Daoy (cell line): ENCODE measurements at places on chromosomes 5 and 9. TPM values are rescaled to one million over a fixed set of nuclear protein-coding genes. Genes with fewer than 3 reads are reported as not detected.

DNA sequence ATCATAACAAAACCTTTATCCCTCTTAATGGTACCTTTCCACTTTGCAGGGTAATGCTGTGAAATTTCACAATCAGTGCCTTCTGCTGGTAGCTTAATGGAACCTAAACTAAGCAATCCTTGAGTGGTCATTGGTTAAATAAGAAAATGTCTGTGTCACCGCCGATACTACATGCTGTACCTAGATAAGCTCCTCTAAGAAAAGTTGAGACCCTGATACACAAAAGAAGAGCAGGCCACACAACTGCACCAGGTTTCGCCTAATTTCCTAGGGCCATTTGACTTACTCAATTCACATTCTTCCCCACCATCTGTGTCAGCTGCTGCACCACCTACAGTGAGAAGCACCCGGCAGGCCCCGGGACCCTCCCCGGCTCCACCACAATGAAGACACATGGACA, 9.0 kb upstream of the EDF1 start:
- no peak for DNase-seq

GRCh38 chr9:130740218-130741023, 46.8 kb downstream of the EXOSC2 start:
- no peak for DNase-seq

- DNase-seq = no peak
Measured at GRCh38 chr5:883475-884181, 9.0 kb downstream of the BRD9 start.

DNA sequence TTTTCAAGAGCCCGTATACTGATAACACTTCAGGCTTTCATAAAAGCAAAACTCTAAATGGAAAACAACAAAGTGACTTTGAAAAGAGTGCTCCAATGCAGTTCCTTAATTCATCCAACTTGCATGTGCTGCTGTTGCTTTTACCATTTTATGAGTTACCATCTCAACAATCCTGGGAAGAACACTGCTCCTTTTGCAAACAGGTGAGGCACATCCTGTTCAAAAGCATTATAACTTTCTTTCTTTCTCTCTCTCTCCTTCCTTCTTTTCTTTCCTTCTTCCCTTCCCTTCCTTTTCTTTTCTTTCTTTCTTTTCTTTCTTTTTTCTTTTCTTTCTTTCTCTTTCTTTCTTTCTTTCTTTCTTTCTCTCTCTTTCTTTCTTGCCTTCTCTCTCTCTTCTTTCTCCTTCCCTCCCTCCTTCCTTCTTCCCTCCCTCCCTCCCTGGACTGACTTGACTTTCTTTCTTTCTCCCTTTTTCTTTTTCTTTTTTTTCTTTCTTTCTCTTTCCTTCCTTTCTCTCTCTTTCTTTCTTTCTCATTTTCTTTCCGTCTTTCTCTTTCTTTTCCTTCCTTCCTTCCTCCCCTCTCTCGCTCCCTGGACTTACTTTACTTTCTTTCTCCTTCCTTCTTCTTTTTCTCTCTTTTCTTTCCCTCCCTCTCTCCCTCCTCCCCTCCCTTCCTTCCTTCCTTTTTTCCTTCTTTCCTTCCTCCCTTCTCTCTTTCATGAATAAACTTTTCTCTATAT, 11.2 kb upstream of the PARP8 start:
- no peak for DNase-seq

- DNase-seq = no peak
Measured at GRCh38 chr5:2262620-2263019, 379.9 kb upstream of the IRX4 start.

DNA sequence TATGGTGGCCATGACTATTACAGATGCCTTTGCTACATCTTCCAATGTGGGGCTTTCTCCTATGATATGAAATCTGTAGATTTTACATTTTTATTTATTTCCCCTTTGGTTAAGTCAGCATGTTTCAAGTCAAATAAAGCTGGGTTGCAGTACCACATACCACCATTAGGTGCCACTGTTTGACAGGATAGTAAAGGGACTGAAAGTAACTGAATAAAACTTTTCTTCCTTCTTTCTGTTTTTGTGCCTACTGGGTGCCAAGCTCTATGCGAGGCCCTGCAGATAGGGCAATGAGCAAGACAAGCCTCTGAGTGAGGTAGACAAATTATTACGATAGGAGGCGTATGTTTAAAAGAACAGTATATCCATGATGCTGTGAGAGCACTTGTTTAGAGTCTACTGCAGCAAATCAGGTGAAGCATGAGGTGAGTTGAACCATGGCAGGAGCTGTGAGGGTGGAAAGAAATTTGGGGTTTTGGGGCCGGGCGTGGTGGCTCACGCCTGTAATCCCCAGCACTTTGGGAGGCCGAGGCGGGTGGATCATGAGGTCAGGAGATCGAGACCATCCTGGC, 64.8 kb downstream of the GDNF start:
- DNase-seq = peak; percentile 15

- DNase-seq = peak; percentile 91
Measured at GRCh38 chr9:116087751-116088194, 65.8 kb upstream of the PAPPA start.

The SPINK7 gene
- not detected in 2 replicates for total RNA-seq

The TRIO gene
- total RNA-seq = 99.7 and 112 TPM in 2 replicates

The GRIA1 gene
- not detected in 2 replicates for total RNA-seq

The GLIPR2 gene
- total RNA-seq = 27.8 and 29.9 TPM in 2 replicates

The FOXI1 gene
- not detected in 2 replicates for total RNA-seq
